ENCODE measurements at places on chromosomes 7 and 10.

DNA sequence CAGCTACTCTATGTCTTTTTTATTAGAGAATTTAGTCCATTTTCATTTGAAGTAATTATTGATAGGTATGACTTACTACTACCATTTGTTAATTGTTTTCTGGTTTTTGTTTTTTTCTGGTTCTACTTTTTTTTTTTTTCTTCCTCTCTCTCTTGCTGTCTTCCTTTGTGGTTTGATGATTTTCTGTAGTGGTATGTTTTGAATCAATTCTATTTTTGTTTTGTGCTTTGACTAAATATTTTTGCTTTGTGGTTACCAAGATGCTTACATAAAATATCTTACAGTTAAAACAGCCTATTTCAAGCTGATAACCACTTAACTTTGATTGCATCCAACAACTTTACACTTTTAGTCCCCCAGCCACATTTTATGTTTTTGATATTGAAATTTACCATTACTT is 3.3 kb upstream of the OR2F2 start:
- no peaks in the 10 kb centered on the region for H3K4me1 ChIP-seq
- H3K27me3 ChIP-seq: no peaks in the 10 kb centered on the region
- no peak overlapping the region for H3K27ac ChIP-seq
- no peaks in the 10 kb centered on the region for H3K36me3 ChIP-seq

DNA sequence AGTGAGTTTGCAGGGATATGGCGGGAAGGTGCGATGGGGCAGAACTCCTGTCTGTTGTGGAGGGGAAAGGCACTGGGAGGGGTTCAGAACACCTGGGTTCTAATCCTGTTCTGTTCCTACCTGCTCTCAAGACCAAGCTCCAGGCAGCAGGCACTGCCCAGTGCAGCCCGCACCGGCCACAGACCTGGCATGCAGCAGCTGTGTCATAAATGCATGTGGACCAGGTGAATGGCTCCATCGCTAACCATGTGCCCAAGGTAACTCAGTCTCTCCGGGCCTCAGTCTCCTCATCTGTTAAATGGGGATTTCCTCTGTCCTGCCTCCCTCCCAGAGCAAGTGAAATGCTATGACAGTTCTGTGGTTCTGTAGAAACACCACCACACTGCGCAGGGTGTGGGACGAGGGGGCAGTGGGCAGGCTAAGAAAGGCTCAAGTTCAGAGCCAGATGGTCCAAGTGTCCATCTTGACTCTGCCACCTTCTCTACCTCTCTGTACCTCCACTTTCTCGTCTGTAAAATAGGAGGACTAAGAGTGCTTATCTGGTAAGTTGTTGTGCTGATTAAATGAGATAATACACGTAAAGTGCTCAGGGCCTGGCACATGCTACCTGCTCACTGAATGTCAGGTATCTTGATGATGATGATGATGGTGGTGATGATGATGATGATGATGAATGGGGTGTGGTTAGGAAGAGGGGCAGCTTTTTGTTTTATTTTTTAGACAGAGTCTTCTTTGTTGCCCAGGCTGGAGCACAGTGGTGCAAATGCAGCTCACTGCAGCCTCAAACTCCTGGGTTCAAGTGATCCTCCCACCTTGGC is 22.9 kb downstream of the ATP6V1F start:
- no peak overlapping the region for H3K4me3 ChIP-seq
- no peaks in the 10 kb centered on the region for H3K36me3 ChIP-seq
- H3K27ac ChIP-seq: no peak overlapping the region
- no peaks in the 10 kb centered on the region for H3K4me1 ChIP-seq
- no peaks in the 10 kb centered on the region for H3K27me3 ChIP-seq

GRCh38 chr7:12685550-12685949 is 1.9 kb upstream of the ARL4A start:
- no peaks in the 10 kb centered on the region for H3K27me3 ChIP-seq
- DNase-seq: peak; percentile 81
- no peak overlapping the region for H3K27ac ChIP-seq
- no peaks in the 10 kb centered on the region for H3K4me1 ChIP-seq
- H3K4me3 ChIP-seq: peak overlapping the region; percentile 13

- no peaks in the 10 kb centered on the region for H3K27me3 ChIP-seq
- DNase-seq: no peak
- no peak overlapping the region for H3K4me3 ChIP-seq
- no peak overlapping the region for H3K27ac ChIP-seq
- peaks cover 82% of the 10 kb centered on the region for H3K36me3 ChIP-seq
Observed at GRCh38 chr10:90075995-90076394, 374.6 kb downstream of the KIF20B start.

DNA sequence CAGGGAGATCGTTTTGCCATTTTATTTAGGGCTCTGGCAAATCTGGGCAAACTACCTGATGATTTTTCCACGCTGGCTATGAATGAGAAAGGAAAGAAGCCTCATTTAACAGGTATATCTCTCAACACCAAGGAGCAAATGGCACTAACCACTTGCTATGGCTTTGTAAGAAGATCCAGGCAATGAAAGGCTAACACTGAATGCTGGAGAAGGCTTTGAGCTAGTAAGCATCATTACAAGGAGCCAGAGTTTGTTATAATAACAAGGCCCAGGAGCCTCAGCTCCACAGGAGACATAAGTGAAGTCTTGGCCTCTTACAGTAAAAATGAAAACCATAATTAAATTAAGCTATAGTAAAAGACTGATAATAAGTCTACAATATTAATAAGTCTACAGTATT is 123.1 kb downstream of the CNOT4 start:
- no peak overlapping the region for H3K27ac ChIP-seq
- peaks cover 4% of the 10 kb centered on the region for H3K4me1 ChIP-seq
- H3K36me3 ChIP-seq: no peaks in the 10 kb centered on the region
- no peak overlapping the region for H3K4me3 ChIP-seq

DNA sequence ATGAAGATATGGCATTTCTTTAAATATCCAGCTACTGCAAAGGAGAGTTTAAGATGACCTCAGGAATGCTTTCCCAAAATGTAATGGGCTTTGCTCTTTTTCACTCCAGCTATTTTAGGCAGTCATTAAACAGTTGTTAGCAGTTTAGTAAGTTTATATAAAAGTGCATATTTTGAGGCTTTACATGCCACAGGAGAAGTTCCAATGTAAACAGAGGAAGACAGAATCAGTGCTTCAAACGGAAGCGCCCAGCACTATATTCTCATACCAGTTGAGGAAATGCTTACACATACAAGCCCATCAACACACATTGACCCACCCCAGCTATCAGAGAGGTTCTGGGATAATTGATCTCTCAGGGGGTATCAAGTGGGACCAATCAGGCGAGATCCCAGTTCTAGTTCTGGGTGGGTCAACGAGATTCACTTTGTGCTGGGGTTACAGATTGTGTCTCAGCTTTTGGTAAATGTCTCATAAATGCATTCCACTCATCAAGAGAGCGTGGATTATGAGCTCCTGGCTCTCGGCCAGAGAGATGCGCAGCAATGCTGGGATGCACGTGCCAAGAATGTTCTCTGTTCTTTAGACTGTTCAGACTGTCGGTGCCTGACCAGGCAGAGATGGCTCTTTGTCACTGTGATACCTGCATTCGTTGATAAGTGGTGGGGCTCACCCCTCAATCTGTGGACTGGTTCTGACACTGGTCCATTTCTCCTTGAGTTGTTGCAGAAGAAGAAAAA is 55.0 kb downstream of the CACNB2 start:
- no peak overlapping the region for H3K4me3 ChIP-seq
- DNase-seq: no peak
- no peaks in the 10 kb centered on the region for H3K36me3 ChIP-seq

Data from H9 (cell line).